Esophagus muscularis mucosa (tissue), 4 donors: ENCODE measurements at places on chromosomes 11 and 22. TPM values are rescaled to one million over a fixed set of nuclear protein-coding genes. Genes with fewer than 3 reads are reported as not detected.

DNA sequence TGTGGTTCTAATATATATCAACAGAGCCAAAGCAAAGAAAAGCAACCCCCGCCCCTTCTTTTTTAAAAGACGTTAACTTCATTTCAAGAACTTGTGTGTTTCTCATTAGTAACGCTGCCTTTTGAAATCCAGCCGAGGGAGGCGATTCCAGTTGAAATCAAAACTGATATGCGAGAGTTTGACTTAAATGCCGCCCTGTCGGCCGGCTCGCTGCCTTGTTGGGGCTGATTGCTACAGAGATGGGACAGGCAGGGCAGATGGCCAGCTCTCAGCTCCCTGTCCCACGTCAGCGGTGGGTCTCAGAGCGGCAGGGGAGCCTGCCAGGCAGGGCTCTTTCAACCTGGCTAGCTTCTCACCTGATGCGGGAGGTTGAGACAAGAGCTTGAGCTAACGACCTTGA lies 51.9 kb upstream of the ALX4 start:
- H3K4me1 ChIP-seq = no peaks in the 10 kb centered on the region
- DNase-seq = no peak
- H3K4me3 ChIP-seq = no peak overlapping the region
- no peaks in the 10 kb centered on the region for H3K36me3 ChIP-seq

DNA sequence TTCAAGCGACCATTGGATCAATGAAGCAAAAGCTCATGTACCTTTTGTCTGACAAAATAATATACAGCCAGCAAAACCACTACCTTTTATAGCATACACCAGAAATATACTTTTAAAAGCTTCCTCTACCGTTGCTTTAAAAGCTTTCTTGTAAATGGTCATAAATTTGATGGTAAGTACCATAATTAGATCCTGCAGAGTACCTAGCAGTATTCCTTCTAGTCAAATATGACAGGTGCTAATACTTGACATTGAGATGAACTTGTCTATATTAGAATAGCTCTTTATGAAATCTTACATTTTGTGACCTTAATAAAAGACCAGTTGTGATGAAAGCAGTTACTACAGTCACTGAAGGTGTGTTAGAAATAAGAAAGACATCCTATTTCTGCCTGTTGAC lies 340.5 kb upstream of the ANO3 start:
- H3K4me1 ChIP-seq = no peaks in the 10 kb centered on the region
- H3K27ac ChIP-seq = no peak overlapping the region
- H3K36me3 ChIP-seq = no peaks in the 10 kb centered on the region
- no peak overlapping the region for H3K4me3 ChIP-seq

GRCh38 chr11:69912161-69912910 lies 93.1 kb upstream of the FGF3 start:
- H3K4me1 ChIP-seq = peaks cover 16% of the 10 kb centered on the region
- DNase-seq = no peak
- no peak overlapping the region for H3K27ac ChIP-seq

- no peaks in the 10 kb centered on the region for H3K36me3 ChIP-seq
- no peak for DNase-seq
- no peak overlapping the region for H3K27ac ChIP-seq
- H3K4me1 ChIP-seq = no peaks in the 10 kb centered on the region
These were observed 41.3 kb downstream of the CECR2 start for GRCh38 chr22:17410576-17410975.

DNA sequence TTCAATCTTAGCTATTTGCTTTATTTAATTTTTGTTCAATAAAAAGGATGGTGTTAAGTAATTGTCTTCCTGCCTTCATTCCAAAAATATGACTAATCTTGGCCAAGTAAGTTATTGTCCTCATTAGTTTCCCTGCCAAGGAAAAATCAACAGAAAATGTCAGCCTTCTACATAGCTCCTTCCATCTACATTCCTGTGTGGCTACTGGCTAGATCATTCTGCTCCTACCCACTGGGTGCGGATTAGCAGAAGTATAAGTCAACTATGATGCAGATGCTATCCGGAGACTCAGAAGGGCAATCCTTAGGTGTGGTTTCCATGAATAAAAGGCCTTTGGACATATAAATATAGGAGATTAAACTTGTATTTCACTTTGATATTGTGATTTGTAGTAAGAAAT lies 154.4 kb downstream of the SBF2 start:
- no peaks in the 10 kb centered on the region for H3K36me3 ChIP-seq
- H3K27me3 ChIP-seq = no peaks in the 10 kb centered on the region
- no peak for DNase-seq
- H3K4me3 ChIP-seq = no peak overlapping the region
- H3K4me1 ChIP-seq = peaks cover 12% of the 10 kb centered on the region

- peak overlapping the region; percentile 86 for H3K27ac ChIP-seq
- H3K27me3 ChIP-seq = no peaks in the 10 kb centered on the region
These were observed 1.2 kb downstream of the UBE2L6 start for GRCh38 chr11:57566005-57566904.

- H3K27ac ChIP-seq = peak overlapping the region; percentile 86
- H3K4me1 ChIP-seq = peaks cover 67% of the 10 kb centered on the region
- DNase-seq = no peak
- H3K4me3 ChIP-seq = no peak overlapping the region
- no peaks in the 10 kb centered on the region for H3K27me3 ChIP-seq
- H3K36me3 ChIP-seq = no peaks in the 10 kb centered on the region
These were observed 238.0 kb upstream of the NARS2 start for GRCh38 chr11:78812513-78813293.

DNA sequence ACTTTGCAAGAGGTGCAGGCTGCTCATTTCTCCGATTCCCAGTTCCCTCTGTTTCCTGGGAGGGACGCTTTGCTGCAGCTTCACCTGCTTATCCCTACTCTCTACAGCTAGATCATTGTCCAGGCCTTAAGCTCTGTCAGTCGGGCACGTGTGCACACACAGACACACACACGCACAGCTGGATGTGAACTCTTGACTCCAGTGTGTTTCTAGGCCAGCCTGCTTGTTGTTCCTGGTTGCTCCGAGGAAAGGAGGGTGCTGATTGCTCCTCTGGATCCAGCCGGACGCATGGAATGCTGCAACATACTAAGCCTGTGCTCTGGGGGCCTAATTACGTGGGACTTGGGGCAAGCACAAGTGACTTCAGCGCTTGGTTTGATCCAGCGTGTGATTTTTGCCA lies 19.7 kb downstream of the ZNRF3 start:
- peaks cover 80% of the 10 kb centered on the region for H3K4me1 ChIP-seq
- no peak for DNase-seq
- H3K27ac ChIP-seq = peak overlapping the region; percentile 72
- no peaks in the 10 kb centered on the region for H3K27me3 ChIP-seq

- no peak overlapping the region for H3K27ac ChIP-seq
- H3K4me1 ChIP-seq = no peaks in the 10 kb centered on the region
- H3K36me3 ChIP-seq = no peaks in the 10 kb centered on the region
These were observed 139.5 kb upstream of the TTC12 start for GRCh38 chr11:113174882-113175281.

GRCh38 chr11:71574418-71574817 lies 8.3 kb downstream of the KRTAP5-11 start:
- H3K4me3 ChIP-seq = no peak overlapping the region
- no peak for DNase-seq
- no peaks in the 10 kb centered on the region for H3K36me3 ChIP-seq
- peaks cover under 1% of the 10 kb centered on the region for H3K4me1 ChIP-seq
- no peaks in the 10 kb centered on the region for H3K27me3 ChIP-seq

- no peak for DNase-seq
- H3K27ac ChIP-seq = peak overlapping the region; percentile 86
- no peak overlapping the region for H3K4me3 ChIP-seq
- H3K36me3 ChIP-seq = peaks cover 8% of the 10 kb centered on the region
- H3K4me1 ChIP-seq = peaks cover 52% of the 10 kb centered on the region
These were observed 55.8 kb downstream of the IRAG1 start for GRCh38 chr11:10637731-10638151.

- no peaks in the 10 kb centered on the region for H3K36me3 ChIP-seq
- H3K4me1 ChIP-seq = no peaks in the 10 kb centered on the region
- H3K4me3 ChIP-seq = no peak overlapping the region
- H3K27me3 ChIP-seq = no peaks in the 10 kb centered on the region
These were observed 293.8 kb downstream of the NXPE2 start for GRCh38 chr11:114972105-114972504.

- H3K4me1 ChIP-seq = peaks cover 9% of the 10 kb centered on the region
- no peak for DNase-seq
- no peak overlapping the region for H3K27ac ChIP-seq
- H3K36me3 ChIP-seq = no peaks in the 10 kb centered on the region
These were observed 964.9 kb upstream of the CCDC90B start for GRCh38 chr11:84250834-84251613.

DNA sequence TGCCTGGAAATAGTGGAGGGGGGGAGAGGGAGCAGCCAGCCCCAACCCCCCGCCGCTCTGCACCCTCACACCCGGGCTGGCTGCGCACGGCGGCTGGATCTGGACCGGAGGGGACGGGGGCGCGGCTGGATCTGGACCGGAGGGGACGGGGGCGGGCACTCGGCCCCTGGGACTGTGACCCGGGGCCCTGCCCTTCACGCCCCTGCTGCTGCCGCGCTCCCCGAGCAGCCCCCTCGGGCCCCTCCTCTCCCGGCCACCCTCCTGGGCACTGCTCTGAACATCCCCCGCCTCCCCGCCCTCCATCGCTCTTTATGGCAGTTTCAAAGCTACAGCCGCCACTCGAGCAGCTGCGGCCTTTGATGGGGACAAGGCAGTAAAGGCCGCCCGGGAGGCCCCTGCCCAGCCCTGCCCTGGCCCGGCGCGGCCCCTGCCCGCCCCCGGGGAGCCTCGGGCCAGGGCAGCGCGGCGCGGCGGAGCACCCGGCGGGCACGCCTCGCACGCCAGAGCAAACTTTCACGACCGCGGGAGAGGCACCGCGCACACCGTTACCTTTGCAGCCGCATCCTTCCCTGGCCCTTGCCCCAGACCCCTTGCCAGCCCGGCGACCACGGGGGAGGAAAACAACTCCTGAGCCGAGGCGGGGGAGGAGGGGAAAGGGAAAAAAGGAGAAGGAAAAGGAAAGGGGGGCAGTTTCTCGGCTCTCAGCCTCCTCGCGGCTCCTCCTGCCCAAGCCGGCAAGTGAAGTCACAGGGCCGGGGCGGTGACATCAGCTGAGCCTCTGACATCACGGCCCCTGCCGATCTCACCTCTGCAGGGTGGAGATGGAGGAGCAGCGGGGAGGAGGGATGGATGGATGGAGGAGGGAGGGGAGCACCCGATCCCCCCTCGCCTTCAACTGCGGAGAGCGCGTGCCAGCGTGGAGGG lies 13.1 kb upstream of the TCF20 start:
- DNase-seq = no peak
- no peaks in the 10 kb centered on the region for H3K27me3 ChIP-seq
- no peak overlapping the region for H3K27ac ChIP-seq
- peak overlapping the region; percentile 50 for H3K4me3 ChIP-seq
- H3K36me3 ChIP-seq = no peaks in the 10 kb centered on the region

GRCh38 chr11:12359761-12360160 lies 17.6 kb upstream of the PARVA start:
- no peaks in the 10 kb centered on the region for H3K36me3 ChIP-seq
- DNase-seq = no peak
- no peak overlapping the region for H3K27ac ChIP-seq

DNA sequence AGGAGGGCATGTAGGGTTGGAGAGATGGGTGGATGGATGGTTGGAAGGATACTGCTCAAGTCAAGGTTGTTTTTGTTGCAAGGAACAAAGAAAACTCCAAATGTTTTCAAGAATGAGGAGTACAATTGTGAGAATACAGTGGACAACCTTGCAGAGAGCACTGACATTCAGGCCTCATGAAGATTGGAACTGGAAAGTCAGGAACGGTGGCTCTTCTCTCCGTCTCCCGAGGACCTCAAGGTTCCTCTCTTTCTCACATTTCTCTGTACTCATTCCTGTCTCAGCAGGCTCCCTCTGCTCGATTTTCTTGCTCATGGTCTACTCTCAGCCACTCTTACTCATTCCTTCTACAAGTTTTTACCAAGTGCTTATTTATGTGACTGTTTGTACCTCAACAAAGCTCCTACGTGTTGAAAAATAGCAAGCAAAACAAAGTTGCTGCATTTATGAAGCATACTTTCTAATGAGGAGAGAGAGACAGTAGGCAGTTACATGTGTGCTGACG lies 97.6 kb downstream of the SWAP70 start:
- no peak overlapping the region for H3K27ac ChIP-seq
- no peaks in the 10 kb centered on the region for H3K36me3 ChIP-seq
- no peak for DNase-seq
- no peaks in the 10 kb centered on the region for H3K27me3 ChIP-seq

DNA sequence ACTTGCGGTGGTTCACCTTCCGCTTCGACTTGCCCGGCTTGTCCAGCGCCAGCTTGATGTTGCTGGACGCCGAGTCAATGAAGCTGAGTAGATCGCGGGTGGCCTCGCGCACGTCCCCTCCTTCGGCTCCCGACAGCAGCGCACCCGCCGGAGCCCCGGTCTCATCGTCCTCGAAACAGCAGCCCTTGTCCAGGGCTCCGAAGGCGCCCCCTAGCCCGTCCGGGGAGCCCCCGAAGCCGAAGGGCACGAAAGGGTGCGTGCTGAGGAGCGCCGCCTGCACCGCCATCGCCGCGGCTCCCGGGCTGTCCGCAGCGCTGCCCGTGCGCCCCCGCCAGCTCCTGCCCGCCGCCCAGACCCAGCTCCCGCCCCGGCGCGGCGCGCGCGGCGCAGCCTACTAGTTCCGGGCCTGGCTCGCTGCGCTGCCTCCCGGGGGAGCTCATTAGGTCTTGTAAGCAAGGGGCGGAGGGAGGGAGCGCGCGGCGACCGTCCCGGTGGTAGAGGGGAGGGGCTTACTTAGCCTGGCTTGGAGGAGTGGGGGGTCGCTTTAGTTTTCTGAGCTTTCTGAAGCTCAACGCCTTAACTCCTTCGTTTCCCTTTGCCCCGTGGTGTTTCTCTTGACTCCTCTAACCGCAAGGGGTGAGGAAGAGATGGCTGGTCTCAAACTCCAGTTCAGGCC lies at the start of gene FAM181B:
FAM181B (minus strand) TSS at position 421 of the 676 bp plus-strand sequence; CDS start at position 286, 135 bp downstream.
- H3K4me1 ChIP-seq = peaks cover 31% of the 10 kb centered on the region
- peak within 1 kb of the TSS; percentile 62 for H3K27ac ChIP-seq
- H3K4me3 ChIP-seq = peak within 1 kb of the TSS; percentile 71
- no peaks in the 10 kb centered on the region for H3K36me3 ChIP-seq
- DNase-seq = no peak

- no peak overlapping the region for H3K4me3 ChIP-seq
- H3K27me3 ChIP-seq = no peaks in the 10 kb centered on the region
- peaks cover 35% of the 10 kb centered on the region for H3K4me1 ChIP-seq
- peaks cover 43% of the 10 kb centered on the region for H3K36me3 ChIP-seq
- DNase-seq = peak; percentile 66
These were observed 12.5 kb downstream of the EIF4G2 start for GRCh38 chr11:10796191-10796590.

GRCh38 chr11:12680246-12680939 lies 6.2 kb downstream of the TEAD1 start:
- no peaks in the 10 kb centered on the region for H3K36me3 ChIP-seq
- H3K4me3 ChIP-seq = peak overlapping the region; percentile 3

Gene CARD16
- total RNA-seq = 9.4 TPM

Gene SLC22A25
- total RNA-seq = not detected

Gene NAALAD2
- 3.3 TPM for total RNA-seq

Gene FZD4
- total RNA-seq = 42.3 TPM

Gene SELENOM
- total RNA-seq = 1,118 TPM

Gene MED15
- 54.1 TPM for total RNA-seq

Gene C11orf97
- total RNA-seq = not detected

Gene IFITM5
- total RNA-seq = not detected

Gene CCDC73
- not detected for total RNA-seq

Gene RRP7A
- total RNA-seq = 26.5 TPM

Gene SULT4A1
- total RNA-seq = 1.0 TPM

Gene LYVE1
- 59.5 TPM for total RNA-seq

Gene MS4A4A
- total RNA-seq = 15.8 TPM
